Activated CD8-positive, alpha-beta T cell treated with anti-CD3 and anti-CD28 coated beads for 36 hours (primary cell): ENCODE measurements at places on chromosomes 2 and 18.

DNA sequence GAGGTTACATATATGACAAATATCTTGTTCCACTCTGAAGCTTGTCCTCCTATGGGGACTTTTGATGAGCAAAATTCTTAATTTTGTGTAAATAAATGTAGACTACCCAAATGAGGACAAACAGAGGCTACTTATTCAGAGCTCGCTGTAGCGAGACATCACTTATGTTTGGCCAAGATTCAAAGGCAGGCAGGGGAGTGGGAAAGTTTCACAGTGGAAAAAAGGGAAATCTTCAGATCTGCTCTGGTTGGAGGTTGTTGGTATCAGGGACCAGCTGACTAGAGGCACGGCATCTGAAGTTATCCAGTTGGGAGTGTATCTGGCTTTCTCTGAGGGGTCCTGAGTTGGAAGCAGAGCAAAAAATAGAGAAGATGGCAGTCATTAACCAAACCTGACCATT is 1.3 kb downstream of the PLB1 start:
- DNase-seq = no peak

- DNase-seq = no peak
These were observed 72.5 kb downstream of the ARL6IP6 start for GRCh38 chr2:152790883-152791282.

GRCh38 chr18:78810706-78811105 is 168.9 kb upstream of the SALL3 start:
- DNase-seq = no peak

GRCh38 chr2:16485251-16485650 is 180.4 kb downstream of the CYRIA start:
- DNase-seq = no peak

DNA sequence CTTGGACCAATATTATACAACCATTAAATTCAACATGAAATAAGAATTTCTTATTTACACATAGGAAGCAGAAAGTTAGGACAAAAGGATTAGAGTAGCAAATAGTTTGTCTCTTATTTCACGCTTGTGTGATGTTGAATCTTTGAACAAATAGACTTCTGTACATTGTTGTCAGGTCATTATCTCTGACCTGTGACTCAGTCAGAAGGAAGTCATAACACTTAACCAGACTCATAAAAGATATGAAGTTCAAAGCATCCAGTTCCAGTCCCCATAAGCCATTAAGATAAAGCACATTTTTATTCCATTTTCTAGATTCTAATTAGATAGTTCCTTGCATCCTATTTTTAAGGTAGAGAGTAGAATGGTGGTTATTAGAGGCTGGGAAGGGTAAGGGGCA is 130.8 kb downstream of the UPP2 start:
- DNase-seq = no peak

DNA sequence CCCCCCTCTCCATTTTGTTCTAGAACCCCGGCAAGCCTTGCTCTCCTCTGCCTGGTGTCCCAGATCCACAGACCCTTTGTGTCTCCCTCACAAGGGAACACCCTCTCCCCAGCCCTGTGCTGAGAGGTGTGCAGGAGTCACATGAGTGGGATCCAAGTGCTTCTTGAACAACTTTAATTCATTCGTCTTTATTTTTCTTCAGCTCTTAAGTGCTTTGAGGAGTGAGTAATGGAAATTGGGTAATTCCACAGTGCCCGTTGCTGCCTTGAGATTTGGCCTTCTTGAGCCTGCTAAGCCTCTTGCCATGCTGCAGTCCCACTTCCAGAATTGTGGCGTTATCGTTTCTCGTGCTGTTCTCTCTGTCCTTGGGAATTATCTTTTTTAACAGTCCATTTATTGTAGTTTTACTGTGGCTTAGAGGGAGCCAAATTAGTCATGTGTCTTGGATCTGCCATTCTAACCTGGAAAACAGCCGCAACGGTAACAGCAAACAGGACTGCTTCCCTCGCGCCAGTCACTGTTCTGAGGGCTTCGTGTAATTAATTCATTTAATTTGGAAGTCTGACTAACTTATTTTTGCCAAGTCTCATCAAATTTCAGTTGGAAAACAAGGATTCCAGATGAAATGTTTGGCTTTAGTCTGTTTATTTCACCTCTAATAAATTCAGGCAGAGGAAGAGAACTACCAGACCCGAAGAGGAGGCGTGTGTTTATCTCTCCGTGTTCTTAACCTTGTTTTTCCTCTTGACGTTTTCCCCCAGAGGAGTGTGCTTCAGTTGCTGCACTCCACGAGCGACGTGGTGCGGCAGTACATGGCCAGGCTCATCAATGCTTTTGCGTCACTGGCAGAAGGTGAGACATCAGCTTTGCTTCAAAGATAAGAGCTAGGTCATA is 72.0 kb downstream of the ARMC9 start:
- no peak for DNase-seq

- DNase-seq = no peak
These were observed 793.2 kb downstream of the SUCLG1 start for GRCh38 chr2:83665894-83666293.

DNA sequence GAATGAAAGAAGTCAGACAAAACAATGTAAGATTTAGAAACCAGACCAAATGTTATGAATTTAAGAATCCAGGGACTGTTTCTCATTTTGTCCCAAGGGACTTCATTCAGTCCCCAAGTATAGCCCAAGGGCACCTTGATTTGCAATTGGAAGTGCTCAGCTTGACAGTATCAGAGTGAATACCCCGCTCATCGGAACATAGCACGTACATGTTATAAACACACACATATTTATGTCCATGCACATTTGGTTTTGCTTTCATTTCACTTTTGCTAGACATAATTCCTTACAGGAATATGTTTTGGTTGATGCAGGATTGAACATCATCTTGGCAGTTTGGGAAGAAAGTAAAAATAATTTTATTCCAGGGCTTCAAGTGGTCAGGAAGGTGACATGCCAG is 100.2 kb downstream of the PID1 start:
- DNase-seq = no peak

DNA sequence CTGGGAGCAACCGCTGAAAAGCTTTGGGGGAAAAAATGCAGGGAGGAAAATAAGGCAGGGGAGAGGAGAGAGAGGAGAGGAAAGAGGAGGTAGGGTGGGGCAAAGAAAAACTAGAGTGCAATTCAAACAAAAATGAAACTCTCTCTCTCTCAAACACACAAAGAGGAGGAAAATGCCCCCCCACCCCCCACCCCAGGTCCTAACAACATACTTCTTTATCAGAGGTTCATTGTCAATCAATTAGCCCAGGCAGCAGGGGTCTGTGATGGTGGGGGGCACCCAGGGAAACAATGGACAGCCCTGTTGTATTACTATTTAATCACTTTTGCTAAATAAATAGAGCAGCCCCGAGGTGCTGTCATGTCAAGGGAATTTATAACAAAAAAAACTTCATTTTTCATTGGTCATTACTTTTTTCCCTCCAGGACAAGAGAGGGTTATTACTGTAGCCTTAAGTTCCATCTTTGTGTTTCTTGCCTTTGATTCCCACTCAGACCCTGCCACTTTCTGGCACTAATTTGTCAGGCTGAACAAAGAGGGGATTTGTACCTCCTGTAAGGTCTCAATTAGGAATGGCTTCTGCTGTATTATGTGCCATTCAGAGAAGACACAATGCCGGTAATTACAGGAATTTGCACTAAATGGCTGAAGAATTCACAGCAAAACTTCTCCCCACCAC is 55.0 kb downstream of the PLEKHM3 start:
- DNase-seq = no peak

DNA sequence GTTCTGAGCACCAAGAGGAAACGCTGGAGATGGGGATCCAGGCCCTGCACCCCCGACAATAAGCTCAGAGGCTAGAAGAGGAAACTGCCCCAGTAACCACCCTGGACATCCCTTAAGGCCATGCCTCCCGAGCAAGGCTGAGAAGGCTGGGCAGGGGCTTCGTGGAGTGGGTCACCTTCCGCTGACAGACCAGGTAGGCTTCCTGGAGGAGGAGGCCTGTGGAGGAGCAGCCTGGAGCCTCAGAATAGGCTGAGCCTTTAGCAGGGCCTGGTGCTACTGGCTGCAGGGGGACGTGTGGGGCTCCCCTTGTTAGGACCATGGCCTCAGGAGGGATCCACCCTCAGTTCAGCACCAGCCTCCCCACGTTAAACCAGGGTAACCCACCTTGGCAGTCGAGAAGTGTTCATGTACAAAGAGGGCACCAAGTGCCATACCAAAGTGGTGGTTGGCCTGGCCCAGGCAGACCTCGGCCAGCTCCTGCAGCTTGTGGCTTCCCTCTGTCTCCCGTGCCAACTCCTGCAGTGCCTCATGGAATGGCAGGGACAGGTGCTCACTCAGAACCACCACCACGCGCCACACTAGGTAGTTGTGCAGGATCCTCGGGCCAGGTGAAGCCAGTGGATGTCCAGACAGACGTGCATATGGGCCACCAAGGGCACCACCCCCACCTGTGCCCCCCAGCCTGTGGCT is 28.5 kb upstream of the ALPP start:
- DNase-seq = no peak

GRCh38 chr18:75139226-75139911 is 69.6 kb downstream of the PTGR3 start:
- no peak for DNase-seq

GRCh38 chr2:89833116-89833779 is 1141.8 kb downstream of the RPIA start:
- no peak for DNase-seq

GRCh38 chr18:40690062-40690461 is 1265.0 kb upstream of the PIK3C3 start:
- no peak for DNase-seq

- no peak for DNase-seq
These were observed 15.3 kb downstream of the ETAA1 start for GRCh38 chr2:67412424-67412823.

- no peak for DNase-seq
These were observed 4.7 kb downstream of the GNLY start for GRCh38 chr2:85698880-85699254.

GRCh38 chr2:43039376-43040080 is 186.9 kb downstream of the ZFP36L2 start:
- no peak for DNase-seq

DNA sequence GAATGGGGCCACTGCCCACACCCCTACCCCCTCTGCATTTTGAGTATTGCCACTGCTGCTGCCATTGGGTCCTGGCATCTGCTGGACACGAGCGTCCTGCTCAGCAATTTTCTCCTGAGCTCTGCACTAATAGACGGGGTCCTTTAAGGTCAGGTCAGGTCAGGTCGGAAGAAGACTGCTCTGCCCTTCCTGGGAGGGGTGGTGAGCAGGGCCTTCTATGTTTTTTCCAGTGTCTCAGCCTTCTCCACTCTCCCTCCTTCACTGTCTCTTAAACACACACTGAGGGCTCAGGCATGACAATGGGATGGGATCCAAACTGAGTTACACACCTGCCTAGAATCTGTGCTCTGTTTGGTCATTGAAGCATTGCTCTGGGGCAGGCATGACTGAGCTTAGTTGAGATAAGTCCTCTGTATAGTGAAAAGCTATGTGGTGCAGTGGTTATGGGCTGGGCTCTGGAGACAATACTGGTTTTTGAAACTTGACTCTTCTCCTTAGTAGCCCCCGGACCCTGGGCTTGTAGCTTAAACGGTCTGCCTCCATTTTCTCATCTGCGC is 10.6 kb downstream of the MYO1B start:
- no peak for DNase-seq

GRCh38 chr18:23250893-23251656 is 115.8 kb downstream of the CABLES1 start:
- DNase-seq = no peak

DNA sequence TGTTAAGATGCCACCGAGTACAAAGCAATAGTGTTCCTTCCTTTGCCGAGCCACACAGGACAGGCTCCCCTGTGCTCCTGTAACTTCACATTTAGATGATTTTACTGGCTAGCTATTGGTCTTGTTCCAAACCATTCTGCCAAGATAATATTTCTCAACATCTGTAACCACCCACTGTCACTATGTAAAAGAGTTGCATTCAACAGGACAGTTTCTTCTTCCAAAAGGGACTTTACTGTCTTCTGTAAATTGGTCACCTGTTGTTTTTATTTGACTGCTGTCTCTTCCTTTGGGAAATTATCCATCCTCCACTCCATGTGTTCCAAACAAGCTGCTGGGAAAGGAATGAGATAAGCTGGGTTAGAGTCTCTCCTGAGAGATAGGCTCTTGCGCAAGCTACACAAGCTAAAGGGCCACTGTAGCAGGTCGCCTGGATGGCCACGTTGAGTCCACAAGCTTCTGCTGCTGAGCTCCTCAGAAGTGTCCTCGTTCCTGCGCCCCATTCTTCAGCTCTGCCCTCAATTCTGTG is 14.4 kb upstream of the BZW1 start:
- no peak for DNase-seq

DNA sequence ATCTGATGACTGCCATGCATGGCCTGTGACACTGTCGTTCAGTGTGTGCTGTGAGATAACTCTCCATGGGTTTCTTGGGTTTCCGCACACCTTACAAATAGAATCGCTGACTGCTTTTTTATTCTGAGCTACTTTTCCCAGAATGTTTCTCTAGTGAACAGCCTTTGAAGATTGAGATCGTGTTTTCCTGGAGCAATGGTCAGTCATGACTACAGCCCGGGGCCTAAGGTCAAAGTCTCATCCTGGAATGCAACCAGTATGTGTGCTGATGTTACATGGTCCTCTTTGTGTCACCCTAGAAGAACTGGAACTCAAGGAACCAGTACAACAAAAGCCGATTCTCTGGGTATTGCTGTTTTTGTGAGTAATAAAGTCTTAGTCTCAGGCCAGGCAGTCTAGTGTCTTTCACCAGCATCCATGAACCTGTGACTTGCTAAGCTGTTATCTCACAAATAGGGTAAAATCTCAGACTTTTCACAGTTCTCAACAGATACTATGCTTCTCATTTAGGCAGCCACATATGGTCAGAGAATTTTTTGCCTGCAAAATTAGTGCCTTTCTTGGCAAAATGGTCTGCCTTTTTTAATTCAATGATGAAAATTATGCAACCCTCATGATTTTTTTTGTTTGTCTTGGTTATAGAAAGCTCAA is 124.9 kb upstream of the PIEZO2 start:
- DNase-seq = no peak

DNA sequence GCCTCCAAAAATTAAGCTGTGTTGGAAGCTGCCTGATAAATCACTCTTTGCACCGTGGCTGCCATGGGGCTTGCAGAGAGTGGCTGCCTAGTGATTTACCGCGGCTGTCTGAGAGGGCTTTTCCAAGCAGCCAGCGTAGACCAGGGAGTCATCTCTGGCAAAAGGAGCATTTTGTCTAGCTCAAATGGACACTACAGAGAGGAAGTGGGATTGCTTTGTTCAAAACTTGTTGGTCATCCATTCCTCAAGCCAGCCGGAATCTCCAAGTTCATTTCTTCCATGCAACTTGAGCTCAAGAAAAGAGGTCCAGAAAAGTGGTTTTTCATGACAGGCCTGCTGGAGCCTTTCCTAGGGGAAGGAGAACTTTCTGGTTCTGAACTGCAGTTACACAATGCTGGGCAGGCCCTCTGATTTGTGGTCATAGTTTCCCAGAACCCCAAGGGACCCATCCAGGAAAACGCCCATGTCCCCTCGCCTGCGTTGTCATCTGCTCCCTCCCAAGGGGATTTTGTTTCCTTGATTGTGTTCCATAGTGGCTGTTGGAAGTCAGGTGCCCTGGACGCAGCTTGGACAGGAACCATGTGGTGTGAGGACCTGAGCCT is 108.1 kb downstream of the TRIB2 start:
- DNase-seq = no peak

- no peak for DNase-seq
These were observed 766.0 kb downstream of the RNF144A start for GRCh38 chr2:7683196-7683595.

- DNase-seq = no peak
These were observed 58.2 kb upstream of the ST6GAL2 start for GRCh38 chr2:106944215-106944614.
